ENCODE measurements at places on chromosomes 5 and 9. TPM values are rescaled to one million over a fixed set of nuclear protein-coding genes. Genes with fewer than 3 reads are reported as not detected.

Gene EPB41L4B
- 0.74 TPM for total RNA-seq

Gene FABP6
- not detected for total RNA-seq

Gene SLC25A48
- not detected for total RNA-seq

Gene PCDHB2
- total RNA-seq = not detected

Gene ENTPD2
- total RNA-seq = not detected

Gene GPR150
- 0.34 TPM for total RNA-seq

- DNase-seq = no peak
These were observed 27.4 kb upstream of the WHRN start for GRCh38 chr9:114532561-114533237.

DNA sequence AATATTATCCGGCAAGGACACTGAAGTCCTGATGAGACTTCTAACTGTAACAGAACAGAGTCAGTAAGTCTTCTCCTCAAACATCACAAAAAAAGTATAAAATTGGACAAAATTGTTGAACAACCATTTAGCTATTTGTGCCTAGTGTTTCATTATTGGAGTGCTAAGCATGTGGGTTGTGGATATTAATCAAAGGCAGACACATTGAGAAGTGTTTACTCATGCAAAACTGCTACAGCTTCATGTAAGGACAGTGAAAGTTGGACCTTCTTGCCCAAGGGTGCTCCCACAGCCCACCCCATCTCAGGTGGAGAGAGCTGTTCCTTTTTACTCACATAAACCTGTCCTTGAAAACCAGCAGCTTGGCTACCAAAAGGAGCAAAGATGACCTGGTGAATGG lies 355.1 kb upstream of the DAB2 start:
- DNase-seq = no peak

- no peak for DNase-seq
These were observed 23.5 kb downstream of the ITGA1 start for GRCh38 chr5:52811067-52811749.

DNA sequence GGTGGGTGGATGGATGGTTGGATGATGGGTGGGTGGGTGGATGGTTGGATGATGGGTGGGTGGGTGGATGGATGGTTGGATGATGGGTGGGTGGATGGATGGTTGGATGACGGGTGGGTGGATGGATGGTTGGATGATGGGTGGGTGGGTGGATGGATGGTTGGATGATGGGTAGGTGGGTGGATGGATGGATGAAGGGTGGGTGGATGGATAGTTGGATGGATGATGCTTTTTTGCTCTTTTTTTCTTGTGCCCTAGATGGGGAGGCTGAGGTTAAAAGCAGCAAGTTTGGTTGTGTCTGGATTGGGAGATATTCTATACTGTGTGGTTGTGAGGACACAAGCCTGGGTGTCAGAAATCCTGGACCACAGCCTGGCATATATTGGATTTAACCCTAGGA lies 5.4 kb downstream of the LCN12 start:
- no peak for DNase-seq

DNA sequence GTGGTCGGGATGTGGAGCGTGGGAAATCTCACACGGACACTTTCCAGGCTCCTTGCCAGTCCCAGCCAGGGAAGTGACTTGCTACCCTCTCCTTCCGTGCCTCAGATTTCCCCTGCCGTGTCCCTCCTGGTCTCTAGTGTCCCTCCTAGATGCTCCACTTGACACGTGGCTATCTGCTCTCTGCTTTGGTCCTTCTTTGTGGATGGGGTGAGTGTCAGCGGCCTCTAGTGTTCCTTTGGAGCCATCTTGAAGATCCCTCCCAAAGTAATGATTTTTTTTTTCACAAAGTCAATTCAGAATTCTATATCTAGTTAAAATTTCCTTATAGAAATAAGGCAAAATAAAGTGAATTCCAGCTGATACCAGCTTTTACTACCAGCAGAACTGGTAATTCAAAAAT lies 117.7 kb downstream of the MRPL36 start:
- DNase-seq = no peak

GRCh38 chr5:58753446-58753845 lies 170.6 kb downstream of the RAB3C start:
- no peak for DNase-seq

DNA sequence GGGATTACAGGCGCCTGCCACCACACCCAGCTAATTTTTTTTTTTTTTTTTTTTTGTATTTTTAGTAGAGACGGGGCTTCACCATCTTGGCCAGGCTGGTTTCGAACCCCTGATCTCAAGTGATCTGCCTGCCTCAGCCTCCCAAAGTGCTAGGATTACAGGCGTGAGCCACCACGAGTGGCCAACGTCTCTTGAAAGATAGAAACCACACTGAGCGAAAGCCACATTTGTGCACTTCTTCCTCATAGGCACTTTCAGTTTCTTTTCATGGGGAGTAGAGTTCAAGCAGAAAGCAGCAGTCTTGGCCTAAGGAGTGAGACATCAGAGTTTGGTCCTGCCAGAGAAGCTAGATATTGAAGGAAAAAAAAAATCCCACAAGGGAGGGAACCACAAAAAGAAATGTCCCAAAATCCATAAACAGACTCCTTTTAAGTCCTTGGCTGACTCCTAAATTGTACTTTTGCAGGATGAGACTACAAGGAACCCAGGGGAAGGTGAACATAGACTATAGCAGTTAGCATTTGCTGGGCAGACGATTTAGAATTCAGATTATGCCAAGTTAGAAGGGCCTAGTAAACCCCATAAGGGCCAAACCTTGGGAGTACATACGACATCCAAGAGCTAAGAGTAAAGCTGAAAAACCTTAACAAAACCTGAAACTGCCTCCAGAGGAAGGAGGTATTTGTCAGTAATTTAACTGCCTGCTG lies 43.9 kb upstream of the GLIPR2 start:
- peak; percentile 43 for DNase-seq

GRCh38 chr5:81180780-81181460 lies 52.2 kb upstream of the CKMT2 start:
- DNase-seq = no peak

DNA sequence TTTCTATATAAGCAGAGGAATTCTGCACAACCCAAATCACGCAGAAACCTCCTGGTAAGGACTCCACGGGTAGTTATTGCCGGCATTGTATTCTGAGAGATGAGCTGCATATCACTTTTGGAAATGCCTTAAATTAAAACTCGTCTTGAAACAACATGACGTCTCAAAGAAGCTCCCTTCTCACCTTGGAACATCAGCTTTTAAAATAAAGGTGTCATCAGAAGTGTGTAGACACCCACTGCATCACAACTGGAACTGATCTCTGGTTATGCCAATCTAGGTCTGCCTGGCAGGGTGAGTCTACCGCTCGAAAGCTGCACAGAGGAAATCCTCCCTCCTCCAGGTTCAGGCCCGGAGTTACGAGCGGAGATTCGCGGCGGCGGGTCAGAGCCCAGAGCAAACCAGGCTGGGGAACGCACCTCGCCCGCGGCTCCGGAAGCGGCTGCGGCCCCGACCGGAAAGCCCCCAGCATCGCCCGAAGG lies 974 bp upstream of the SLC12A2 start:
- DNase-seq = no peak

GRCh38 chr9:15786616-15787015 lies 233.8 kb downstream of the CCDC171 start:
- no peak for DNase-seq

- DNase-seq = no peak
These were observed 1507.5 kb downstream of the EFNA5 start for GRCh38 chr5:106163233-106163632.

DNA sequence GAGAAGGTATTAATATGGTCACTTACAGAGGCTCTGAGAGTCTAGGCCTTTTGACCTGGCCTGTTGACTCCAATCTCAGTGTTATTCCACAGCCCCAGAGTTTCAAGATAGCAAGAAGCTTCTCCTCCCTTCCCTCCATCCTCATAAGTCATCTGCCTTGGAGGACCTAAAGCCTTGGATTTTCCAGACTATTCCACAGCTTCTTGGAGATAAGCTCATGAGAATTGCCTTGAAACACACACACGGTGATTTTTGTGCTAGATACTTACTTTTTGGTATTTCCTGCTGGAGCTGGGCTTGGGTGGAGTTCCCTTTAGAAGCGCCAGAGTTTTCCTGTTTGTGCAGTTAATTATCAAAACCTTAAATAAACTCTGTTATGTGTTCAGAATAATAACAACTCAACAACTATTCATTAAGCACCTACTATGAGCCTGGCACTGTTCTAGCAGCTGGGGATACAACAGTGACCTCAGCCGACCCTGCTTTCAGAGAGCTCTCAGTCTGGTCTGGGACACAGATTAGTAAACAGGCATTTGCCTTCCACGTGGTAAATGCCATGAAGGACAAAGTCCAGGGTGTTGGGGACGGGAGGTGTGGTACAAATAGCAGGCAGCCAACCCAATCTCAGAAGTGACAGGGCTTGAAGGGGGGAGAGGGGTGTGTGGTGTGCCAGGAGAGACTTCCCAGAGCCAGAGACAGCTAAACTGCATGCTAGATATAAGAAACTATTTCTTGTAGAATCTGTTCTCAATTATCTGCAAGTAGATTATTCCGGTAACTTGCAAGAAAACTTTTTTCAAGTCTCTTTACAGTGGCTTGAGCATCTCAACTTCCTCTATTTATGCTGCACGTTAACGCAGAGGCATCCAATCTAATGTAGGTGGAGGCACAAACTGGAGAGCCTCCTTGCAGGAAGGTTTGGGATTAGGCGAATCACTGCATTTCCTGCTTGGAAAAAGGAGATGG lies 55.9 kb upstream of the KLF9 start:
- DNase-seq = no peak

DNA sequence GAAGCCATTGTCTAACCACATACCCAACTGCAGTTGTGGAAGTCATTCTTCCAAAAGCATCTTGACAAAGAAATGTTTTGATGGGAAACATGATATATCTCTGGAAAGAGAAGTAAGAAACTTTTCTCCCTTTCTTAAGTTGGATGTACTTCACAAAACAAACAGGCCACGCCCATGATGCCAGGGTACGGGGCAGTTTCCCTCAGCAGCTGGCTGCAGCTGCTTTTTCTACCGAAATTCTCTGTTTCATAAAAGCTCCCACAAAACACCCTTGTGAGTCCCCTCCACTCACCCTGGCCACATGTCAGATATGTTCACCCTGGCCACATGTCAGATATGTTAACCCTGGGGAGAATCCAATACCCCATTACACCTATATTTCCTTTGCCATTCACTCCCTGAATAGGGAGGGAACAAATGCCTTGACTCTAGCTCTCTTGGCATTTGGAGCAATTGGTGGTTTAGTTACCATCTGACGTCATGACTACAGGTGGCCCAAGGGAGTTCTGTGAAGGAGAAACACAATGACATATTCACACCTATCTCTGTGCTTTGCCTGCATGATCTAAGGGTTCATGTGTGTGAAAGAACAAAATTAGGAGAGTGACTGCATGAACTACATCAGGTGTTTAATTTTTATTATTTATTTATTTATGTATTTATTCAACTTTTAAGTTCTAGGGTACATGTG lies 103.0 kb downstream of the AOPEP start:
- no peak for DNase-seq

GRCh38 chr5:134503937-134504437 lies 21.5 kb upstream of the JADE2 start:
- no peak for DNase-seq

DNA sequence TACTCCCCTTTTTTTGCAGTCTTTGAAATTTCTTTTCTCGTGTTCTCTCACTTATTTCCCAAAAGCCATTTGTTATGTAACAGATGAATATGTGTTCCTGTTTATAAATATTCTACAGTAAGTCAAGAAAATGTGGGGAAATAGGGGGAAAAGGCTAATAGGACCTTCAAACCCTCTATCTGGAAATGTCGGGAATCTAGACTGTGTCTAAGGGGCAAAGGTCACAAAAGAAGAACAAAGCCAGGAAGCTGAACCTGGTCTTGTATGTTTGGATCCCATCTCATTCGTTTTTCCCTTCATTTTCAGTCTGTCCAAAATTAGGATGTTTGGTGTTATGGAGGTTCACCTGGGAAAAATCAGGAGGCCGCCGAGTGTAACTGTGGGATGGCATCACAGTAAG lies 490.3 kb downstream of the NR2F1-AS1 start:
- no peak for DNase-seq

Measured in activated naive CD8-positive, alpha-beta T cell treated with anti-CD3 and anti-CD28 coated beads for 36 hours (primary cell).